Stimulated activated CD4-positive, alpha-beta T cell treated with anti-CD3 and anti-CD28 coated beads, TNF-alpha, amount 100 ng/mL, for 4 hours (primary cell): ENCODE measurements at places on chromosomes 12 and 14.

- DNase-seq: no peak
These were observed 43.8 kb upstream of the LTBP2 start for GRCh38 chr14:74655599-74656395.

GRCh38 chr12:98424726-98425401 lies 90.5 kb upstream of the TMPO start:
- peak; percentile 13 for DNase-seq

DNA sequence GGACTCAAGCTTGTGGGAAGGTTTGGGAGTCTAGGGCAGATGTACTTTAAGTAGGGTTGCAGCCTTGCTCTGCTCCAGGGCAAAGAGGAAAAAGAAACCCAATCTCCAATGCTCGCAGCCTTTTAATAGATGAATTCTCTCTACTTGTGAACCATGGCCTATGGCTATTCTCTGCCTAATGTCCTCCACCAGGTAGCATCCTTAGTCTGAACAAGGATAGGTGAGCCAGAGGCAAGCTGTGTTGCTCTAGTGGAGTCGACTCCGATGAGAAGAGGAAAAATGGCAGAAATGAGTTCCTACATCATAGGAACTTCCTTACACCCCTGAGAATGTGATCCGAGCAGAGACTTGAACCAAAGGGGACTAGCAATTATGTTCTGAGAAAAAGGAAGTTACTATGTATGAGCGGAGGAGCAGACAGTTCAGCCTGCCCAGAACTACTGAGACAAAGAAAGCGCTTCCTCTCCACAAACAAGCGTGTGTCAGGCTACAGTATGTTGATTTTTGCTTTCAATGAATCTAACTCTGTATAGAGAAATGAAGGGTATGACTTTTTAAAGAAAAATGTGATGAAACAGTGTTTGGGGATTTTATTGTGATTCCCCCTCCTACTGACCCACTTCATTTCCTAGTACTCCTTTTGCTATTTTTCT lies 153.6 kb upstream of the ARID2 start:
- DNase-seq: no peak

GRCh38 chr12:91400271-91400670 lies 217.7 kb upstream of the DCN start:
- DNase-seq: no peak

DNA sequence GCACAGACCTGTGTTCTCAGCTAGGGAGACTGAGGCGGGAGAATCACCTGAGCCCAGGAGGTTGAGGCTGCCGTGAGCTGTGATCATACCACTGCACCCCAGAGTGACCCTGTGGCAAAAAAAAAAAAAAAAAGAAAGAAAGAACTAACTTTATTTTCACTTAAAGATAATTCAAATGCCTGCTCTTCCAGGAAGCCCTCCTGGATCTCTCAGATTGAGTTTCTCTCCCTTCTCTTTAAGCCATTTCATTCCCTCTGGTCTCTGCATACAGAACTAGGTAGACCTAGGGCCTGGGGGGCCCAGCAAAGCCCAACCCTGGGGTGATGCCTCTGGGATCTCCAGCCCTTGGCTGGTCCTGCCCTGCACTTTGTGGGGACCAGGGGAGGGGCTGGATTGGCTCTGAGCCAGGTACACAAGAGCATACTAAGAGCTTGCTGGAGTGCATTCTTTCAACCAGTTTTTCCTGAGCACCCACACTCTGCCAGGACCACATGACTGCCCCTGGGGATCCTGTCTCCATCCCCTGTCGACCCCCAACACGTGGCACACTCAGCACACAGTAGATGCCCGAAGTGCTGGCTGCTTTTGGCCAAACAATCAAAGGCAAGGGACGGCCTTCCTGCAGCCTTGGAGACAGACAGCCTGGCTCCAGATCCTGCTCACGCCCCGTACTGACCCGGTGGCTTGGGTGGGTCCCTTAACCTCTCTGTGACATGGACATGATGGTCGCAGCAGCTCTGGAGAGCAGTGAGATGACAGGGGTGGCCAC lies 52.7 kb downstream of the CYP46A1 start:
- DNase-seq: no peak

DNA sequence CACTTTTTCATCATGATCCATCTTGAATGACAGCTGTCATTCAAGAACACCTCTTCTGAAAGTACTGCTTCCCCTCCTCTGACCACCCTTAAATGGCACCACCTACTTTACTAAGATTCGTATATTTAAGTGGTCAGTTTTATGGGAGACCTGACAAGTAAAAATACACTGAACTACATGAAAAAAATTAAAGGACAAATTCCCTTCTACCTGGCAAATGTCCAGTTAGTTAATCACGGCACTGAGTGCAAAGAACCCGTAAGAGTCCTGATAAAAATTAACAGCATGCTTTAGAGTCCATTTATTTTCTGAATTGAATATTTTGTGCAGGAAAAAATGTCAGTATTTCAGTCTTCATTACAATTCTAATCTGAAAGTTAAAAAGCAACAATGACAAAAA lies 48.7 kb downstream of the SETD3 start:
- no peak for DNase-seq

GRCh38 chr12:68435816-68436215 lies 103.7 kb upstream of the MDM1 start:
- no peak for DNase-seq

DNA sequence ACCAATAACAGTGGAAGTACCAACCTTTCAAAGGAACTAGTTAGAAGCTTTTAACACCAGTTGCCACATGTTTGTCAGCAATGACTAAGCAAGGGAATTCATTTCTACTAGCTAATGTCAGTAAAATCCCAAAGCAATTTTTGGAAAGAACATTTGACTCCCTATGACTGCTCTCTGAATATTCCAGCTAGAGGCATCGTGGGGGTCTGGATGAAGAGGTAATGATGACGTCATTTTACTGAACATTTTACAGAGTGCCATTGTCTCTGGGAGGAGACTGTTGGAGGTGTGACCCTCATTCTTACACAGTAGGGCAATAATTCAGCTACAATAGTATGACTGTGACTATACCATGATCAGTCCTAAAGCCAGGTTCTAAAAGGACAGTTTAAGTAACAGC lies 204.8 kb downstream of the ITPR2 start:
- no peak for DNase-seq
